Lower leg skin (tissue), 4 donors: ENCODE measurements at places on chromosomes 13 and 19.

DNA sequence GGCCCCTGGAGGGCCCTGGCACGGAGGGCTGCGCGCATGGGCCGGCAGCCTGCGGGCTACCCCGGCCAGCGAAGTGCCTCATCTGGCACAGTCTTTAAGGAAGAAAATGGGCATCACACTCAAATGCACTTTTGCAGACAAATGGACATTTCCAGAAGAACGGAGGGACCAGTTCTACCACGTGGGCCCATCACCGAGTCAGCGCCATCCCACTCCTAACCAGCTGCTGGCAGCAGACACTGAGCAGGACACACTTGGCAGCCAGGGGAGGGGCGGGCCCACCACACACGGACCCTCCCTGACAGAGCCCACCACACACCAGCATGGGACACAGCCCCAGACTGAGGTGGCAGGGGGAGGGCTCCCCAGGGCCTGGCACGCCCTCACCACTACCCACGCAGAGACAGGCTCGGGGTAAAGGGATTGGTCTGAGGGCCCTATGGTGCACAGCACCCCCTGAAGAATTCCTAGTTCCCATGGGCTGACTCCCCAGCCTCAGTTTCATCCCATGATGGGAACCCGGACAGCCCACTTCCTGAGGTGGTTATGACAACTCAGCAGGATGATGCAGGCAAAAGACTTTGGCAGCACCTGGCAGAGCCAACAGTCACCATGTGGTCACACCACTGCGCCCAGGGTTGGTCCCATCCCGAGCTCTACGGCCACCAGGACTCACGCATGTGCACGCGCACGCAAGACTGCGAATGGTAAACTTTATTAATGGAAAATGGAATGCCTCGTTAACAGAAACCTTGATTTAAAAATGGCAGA lies 18.7 kb upstream of the TINCR start:
- no peak for DNase-seq

- DNase-seq: no peak
Observed at GRCh38 chr13:47673009-47673850, 327.8 kb downstream of the SUCLA2 start.

DNA sequence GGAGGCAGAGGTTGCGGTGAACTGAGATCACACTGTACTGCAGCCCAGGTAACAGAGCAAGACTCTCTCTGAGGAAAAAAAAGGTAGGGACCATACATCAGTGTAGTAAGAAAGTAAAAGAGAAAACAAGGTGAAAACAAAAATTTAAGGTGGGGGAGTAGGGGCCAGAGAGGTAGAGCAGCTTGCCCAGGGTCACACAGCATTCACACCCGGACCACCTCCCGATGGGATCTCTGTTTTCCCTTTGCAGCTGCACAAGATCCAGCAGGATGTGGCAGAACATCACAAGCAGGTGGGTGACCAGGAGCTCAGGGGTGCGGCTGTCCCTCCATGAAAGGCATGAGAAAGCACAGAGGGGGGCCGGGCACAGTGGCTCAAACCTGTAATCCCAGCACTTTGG lies 4.5 kb downstream of the TLE6 start:
- DNase-seq: no peak

DNA sequence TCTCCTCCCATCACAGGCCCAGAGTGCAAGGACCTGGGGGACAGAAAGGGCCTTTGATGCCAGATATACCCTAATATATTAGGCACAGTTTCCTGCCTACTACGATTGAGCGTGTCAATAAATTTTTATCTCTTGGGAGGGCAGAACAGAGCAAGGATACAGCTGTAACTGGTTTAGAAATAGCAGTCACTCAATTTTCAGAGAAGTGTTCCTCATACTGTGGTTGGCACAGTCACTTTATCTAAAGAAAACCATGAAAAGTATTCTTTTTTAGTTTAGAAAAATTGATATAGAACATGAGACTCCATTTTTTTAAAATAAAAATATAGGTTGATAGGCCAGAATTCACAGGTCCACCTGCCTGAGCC lies 460 bp upstream of the ZNF155 start:
- no peak for DNase-seq

DNA sequence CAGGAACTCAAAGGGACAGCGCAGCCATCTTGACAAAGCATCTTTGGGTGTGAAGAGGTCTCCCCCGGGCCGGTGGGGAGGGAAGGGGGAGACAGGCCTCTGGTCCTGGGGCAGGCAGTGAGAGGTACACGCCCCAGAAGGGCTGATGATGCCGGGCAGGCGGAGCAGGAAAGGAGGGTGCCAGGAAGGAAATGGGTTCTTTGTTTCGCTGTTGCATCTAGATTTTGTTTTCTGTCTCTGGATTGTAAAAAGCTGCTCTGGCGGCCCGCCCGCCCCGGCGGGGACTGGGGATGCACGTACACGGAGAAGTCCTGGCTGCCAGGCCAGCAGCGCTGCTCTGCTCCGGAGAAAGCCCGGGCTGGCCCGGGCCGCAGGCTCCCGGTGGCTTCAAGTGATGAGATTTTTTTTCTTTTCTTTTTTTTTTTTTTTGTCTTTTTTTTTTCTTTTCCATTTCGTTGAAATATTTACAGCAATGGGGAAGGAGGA lies 13.2 kb upstream of the ASF1B start:
- DNase-seq: peak; percentile 94
